Stimulated activated CD4-positive, alpha-beta T cell treated with anti-CD3 and anti-CD28 coated beads, Interleukin-1b, Interleukin-23, amount 100 ng/mL, for 48 hours (primary cell): ENCODE measurements at places on chromosomes 5 and 9.

GRCh38 chr9:32015795-32016194 is 368.6 kb upstream of the ACO1 start:
- DNase-seq = no peak

GRCh38 chr9:128008171-128008570 is 27.4 kb upstream of the EEIG1 start:
- DNase-seq = no peak

GRCh38 chr9:33024126-33024965 is 727 bp upstream of the DNAJA1 start:
- peak; percentile 11 for DNase-seq

GRCh38 chr5:139878093-139878492 is 82.5 kb downstream of the PSD2 start:
- DNase-seq = no peak

- DNase-seq = no peak
Observed at GRCh38 chr9:20551236-20551635, 71.1 kb downstream of the MLLT3 start.

DNA sequence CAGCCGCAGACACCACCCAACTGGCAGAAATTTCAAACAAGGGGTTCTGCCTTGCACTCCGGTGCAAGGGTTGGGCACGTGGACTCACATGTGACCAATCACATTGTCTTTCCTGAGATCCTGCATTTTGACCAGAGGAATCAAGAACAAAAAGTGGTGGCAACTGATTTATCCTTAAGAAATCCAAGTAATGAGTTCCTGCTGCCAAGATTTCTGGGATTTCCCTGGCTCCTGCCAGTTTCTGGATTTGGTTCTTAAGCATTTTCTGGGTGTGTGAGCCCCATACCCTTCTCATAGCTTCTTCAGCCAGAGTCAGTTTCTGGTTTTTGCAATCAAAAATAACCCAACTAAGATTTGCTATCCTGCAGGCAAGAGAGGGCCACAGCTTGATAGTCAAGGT is 17.4 kb upstream of the KCNIP1 start:
- DNase-seq = no peak

GRCh38 chr5:150060471-150060870 is 25.9 kb downstream of the CSF1R start:
- no peak for DNase-seq

GRCh38 chr5:124105326-124105725 is 593.3 kb downstream of the CSNK1G3 start:
- DNase-seq = no peak
